ENCODE measurements at places on chromosomes 4 and X. TPM values are rescaled to one million over a fixed set of nuclear protein-coding genes. Genes with fewer than 3 reads are reported as not detected.
A peak's percentile ranks its signal among the peaks of the same experiment; 100 is the strongest.

DNA sequence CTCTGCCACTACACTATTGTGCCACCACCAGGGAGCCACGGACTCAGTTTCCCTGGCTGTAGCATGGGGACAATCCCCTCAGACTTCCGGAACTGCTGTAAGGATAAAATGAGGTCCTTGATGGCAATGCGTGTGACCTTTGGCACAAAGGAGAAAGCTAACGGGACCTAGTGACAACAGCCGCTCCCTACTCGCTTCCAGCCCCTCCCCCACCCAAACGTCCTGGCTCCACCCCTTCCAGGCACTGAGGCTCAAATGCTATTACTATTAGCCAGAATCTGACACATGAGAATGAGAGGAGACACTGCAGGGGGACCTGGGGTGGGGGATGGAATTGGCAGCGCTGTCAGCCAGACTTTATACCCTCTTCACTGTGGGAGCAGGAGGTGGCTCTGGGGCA is 5.4 kb upstream of the DUSP9 start:
- H3K4me1 ChIP-seq, result peaks cover 7% of the 10 kb centered on the region
- H3K36me3 ChIP-seq, result no peaks in the 10 kb centered on the region
- peaks cover 41% of the 10 kb centered on the region for H3K27me3 ChIP-seq

RRH gene
- 0.32 TPM for total RNA-seq

- no peak overlapping the region for H3K27ac ChIP-seq
- H3K4me3 ChIP-seq, result no peak overlapping the region
- H3K27me3 ChIP-seq, result peaks cover 7% of the 10 kb centered on the region
- H3K4me1 ChIP-seq, result peaks cover 10% of the 10 kb centered on the region
- DNase-seq, result no peak
- H3K36me3 ChIP-seq, result no peaks in the 10 kb centered on the region
Measured at GRCh38 chr4:159002950-159003349, 99.9 kb upstream of the RAPGEF2 start.

DNAAF6 gene
- total RNA-seq, result not detected

DNA sequence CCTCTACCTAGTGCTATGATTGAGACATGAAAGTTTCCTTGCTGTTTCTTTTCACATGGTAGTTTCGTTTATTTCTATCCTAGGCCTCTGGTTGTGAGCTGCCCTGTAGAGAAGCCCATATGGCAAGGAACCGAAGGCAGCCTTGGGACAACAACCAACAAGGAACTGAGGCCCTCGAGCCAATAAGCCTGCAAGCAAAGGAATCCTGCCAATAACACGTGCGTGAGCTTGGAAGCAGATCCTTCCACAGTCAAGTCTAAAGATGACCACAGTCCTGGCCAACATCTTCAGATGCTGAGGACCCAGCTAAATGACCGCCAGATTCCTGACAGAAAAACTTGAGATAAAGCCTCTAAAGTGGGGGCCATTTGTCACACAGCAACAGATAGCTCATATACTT is 100.4 kb upstream of the FAM9B start:
- no peak for DNase-seq
- no peaks in the 10 kb centered on the region for H3K4me1 ChIP-seq
- H3K36me3 ChIP-seq, result peaks cover 3% of the 10 kb centered on the region
- H3K4me3 ChIP-seq, result no peak overlapping the region

DNA sequence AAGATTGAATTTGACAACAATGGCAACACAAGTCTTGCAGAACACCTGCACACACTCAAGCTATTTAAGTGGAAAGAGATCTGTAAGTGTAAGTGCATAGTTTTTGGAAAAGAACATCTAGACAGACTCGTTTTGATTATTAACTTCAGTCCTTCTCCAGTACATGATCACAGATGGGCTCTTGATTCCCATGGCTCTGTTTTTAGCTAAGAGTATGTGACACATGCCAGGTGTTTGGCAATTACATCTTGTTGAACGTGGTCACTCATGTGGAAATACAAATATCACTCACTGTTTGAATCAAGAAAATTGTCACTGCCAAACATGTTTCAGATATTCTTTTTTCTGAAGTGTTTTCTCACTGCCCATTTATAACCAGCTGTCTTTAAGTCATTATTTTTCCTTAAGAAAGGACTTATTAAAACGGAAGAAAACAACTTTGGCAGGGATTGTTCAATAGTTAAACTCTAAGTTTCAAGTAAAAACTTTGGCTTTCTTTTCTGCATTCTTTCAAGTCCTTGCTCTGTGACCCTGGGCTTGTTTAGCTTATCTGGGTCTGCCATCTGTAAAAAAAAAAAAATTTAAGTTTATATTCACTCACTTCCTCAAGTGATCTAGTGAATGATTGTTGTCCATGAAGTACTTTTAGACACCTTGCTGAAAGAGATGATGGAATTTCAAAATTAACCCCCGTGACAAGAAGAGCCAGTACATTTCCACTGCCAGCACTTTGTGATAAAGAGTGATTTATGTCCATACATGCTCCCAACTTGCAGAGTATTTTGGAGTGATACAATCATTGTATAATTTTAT is 125.4 kb downstream of the ATXN3L start:
- no peak overlapping the region for H3K4me3 ChIP-seq
- H3K27ac ChIP-seq, result no peak overlapping the region
- DNase-seq, result no peak

ESX1 gene
- not detected for total RNA-seq

DMP1 gene
- total RNA-seq, result not detected

- peaks cover 7% of the 10 kb centered on the region for H3K27me3 ChIP-seq
- no peak for DNase-seq
- no peak overlapping the region for H3K4me3 ChIP-seq
- H3K36me3 ChIP-seq, result no peaks in the 10 kb centered on the region
- H3K4me1 ChIP-seq, result no peaks in the 10 kb centered on the region
Measured at GRCh38 chr4:47088298-47088697, 56.9 kb downstream of the GABRB1 start.

DNA sequence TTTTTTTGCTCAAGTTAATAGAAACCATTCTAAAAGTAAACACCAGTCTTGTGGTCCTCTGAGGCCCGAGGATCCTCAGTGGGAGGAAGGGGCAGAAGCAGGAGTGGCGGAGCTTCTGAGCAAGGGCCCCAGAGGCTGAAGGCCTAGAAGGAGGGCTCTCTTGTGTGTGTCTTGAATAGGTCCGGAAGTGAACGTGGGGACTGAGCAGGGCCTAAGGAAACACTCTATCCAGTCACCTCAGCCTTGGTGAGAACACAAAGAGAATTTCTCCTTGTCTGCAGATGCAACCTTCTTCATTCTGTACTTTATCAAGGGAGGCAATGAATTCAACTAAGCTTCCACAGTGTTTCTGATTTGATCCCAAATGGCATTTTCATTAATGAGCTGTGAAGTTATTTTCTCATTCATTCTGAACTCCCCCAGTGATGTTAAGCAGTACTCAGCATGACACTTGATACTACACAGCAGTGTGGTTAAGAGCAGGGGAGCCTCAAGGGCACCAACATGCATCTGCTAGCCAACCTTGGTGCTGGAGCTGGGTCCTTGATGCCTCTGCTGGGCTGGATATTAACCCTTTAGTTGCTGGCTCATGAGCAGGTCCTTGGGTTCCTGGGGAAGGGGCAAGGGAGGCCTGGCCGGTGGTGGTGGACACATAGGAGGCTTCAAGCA is 64.7 kb downstream of the RBM47 start:
- H3K36me3 ChIP-seq, result peaks cover 2% of the 10 kb centered on the region
- no peak overlapping the region for H3K27ac ChIP-seq
- DNase-seq, result no peak
- H3K27me3 ChIP-seq, result peaks cover 2% of the 10 kb centered on the region

DNA sequence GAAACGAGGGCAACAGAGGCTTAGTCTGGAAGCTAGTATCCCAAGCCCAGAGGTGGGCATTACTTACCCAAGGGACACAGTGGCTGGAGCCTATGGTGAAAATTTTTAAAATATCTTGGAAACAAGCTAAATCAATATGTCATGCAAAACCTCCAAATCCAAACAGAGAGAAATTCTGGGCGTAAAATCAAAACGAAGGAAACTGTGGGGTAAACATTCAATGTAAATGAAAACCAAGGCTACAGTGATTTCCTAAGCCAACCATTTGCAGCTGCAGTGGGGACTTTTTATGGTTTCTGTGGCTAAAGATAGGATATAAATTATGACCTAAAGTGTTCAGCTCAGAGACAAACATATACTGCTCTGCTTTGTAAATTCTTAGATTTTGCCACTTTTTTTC is 507.7 kb upstream of the DIAPH2 start:
- no peaks in the 10 kb centered on the region for H3K4me1 ChIP-seq
- no peak overlapping the region for H3K27ac ChIP-seq
- H3K36me3 ChIP-seq, result no peaks in the 10 kb centered on the region
- no peak for DNase-seq
- H3K4me3 ChIP-seq, result no peak overlapping the region

- H3K36me3 ChIP-seq, result no peaks in the 10 kb centered on the region
- no peak for DNase-seq
- H3K27me3 ChIP-seq, result no peaks in the 10 kb centered on the region
- no peak overlapping the region for H3K4me3 ChIP-seq
Measured at GRCh38 chrX:3504916-3505315, 158.5 kb upstream of the MXRA5 start.

DNA sequence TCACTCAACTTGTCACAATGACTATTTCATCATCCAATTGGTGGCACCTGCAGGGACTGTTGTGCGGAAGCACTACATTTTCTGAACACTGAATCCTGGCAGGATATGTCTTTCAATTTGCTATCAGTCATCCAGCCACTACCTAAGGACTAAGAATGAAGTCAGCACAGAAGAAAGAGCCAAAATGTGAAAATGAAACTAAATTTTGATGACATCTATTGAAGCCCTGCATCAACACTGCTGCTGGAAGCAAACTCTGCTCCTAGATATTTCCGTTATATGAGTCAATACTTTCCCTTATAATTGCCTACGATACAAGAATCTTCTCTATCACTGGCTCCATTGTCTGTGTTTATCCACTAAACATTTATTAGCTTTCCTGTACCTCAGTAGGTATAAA is 917.9 kb downstream of the RAPGEF2 start:
- no peak for DNase-seq
- H3K36me3 ChIP-seq, result no peaks in the 10 kb centered on the region
- H3K27me3 ChIP-seq, result no peaks in the 10 kb centered on the region
- no peak overlapping the region for H3K4me3 ChIP-seq
- H3K4me1 ChIP-seq, result no peaks in the 10 kb centered on the region
- no peak overlapping the region for H3K27ac ChIP-seq

DNA sequence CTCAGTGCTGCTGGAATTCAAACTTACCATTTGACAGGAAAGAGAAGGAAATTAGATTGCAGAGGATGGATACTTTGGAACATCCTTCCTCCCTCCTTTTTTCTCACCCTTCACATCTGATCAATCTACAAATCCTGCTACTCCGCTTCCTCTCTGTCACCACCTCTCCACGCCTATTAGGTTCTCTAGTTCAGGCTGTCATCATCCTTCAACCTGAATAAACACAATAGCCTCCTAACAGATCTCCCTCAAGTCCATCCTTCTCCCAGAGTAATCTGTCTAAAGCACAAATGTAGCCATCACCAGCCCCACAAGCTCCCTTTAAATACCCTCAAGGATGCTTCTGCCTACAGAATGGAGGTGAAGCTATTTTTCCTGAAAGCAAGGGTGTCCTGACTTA is 20.0 kb upstream of the SLAIN2 start:
- no peaks in the 10 kb centered on the region for H3K4me1 ChIP-seq
- H3K4me3 ChIP-seq, result no peak overlapping the region
- H3K27ac ChIP-seq, result no peak overlapping the region
- DNase-seq, result no peak

- H3K4me1 ChIP-seq, result no peaks in the 10 kb centered on the region
- peaks cover 21% of the 10 kb centered on the region for H3K27me3 ChIP-seq
- no peak for DNase-seq
- no peak overlapping the region for H3K4me3 ChIP-seq
- no peak overlapping the region for H3K27ac ChIP-seq
Measured at GRCh38 chr4:151553874-151554273, 144.9 kb downstream of the FHIP1A start.

DNA sequence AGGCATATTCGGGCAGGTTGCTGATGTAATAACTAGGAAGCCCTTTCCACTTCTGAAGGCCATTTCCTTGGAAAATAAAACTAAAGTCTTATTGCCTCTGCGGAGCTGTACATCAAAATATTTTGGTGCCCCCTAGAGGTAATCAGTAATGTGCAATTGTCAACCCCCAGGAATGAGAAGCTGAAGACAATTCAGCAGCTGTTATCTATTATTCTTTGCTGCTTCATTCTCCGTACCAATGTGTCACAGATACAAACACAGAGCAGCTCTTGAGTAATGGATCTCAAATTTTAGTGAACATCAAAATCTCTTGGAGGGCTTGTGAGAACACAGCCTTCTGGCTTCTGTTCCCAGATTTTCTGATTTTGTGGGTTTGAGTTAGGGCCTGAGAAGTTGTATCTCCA is 3.5 kb upstream of the SLIT2 start:
- H3K36me3 ChIP-seq, result peaks cover 2% of the 10 kb centered on the region
- no peak overlapping the region for H3K4me3 ChIP-seq
- DNase-seq, result no peak
- H3K27ac ChIP-seq, result no peak overlapping the region

GRCh38 chr4:61522312-61522711 is 322.2 kb downstream of the ADGRL3 start:
- DNase-seq, result no peak
- no peaks in the 10 kb centered on the region for H3K36me3 ChIP-seq

DLG3 gene
- 48.8 TPM for total RNA-seq

GRCh38 chr4:121952290-121952689 is 430 bp upstream of the TRPC3 start:
- peaks cover 49% of the 10 kb centered on the region for H3K27me3 ChIP-seq
- DNase-seq, result no peak
- H3K4me3 ChIP-seq, result peak overlapping the region; percentile 77
- peaks cover 16% of the 10 kb centered on the region for H3K4me1 ChIP-seq
- H3K27ac ChIP-seq, result no peak overlapping the region

CLIC2 gene
- total RNA-seq, result 1.0 TPM

- no peaks in the 10 kb centered on the region for H3K27me3 ChIP-seq
- H3K4me1 ChIP-seq, result peaks cover 7% of the 10 kb centered on the region
- DNase-seq, result no peak
- no peak overlapping the region for H3K4me3 ChIP-seq
- H3K36me3 ChIP-seq, result peaks cover 19% of the 10 kb centered on the region
Measured at GRCh38 chr4:145881989-145882388, 56.6 kb downstream of the ZNF827 start.

- no peaks in the 10 kb centered on the region for H3K4me1 ChIP-seq
- H3K27ac ChIP-seq, result no peak overlapping the region
- no peak for DNase-seq
- no peak overlapping the region for H3K4me3 ChIP-seq
- no peaks in the 10 kb centered on the region for H3K27me3 ChIP-seq
- H3K36me3 ChIP-seq, result peaks cover 1% of the 10 kb centered on the region
Measured at GRCh38 chr4:187491959-187492358, 503.6 kb upstream of the ZFP42 start.

DNA sequence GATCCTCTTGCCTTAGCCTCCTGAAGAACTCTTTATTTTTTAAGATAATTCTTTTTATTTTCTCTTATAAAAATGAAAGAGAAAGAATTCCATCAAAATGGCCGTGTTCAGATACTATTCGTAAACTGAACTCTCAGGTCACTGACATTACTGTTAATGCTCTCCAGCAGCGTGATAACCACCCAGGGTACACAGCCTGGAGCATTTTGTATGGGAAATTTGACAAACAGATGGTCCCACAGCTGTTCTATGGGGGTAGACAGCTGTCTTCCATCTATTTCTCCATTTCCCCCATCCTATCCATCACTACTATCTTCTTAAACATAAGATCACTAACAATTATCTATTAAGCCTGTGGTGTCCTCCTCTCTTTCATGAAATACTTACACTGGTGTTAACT is 47.8 kb downstream of the SYNPO2 start:
- DNase-seq, result no peak
- H3K4me3 ChIP-seq, result no peak overlapping the region
- H3K4me1 ChIP-seq, result no peaks in the 10 kb centered on the region
- no peak overlapping the region for H3K27ac ChIP-seq
- no peaks in the 10 kb centered on the region for H3K36me3 ChIP-seq
- H3K27me3 ChIP-seq, result peaks cover 24% of the 10 kb centered on the region
